Activated CD4-positive, alpha-beta T cell treated with anti-CD3 and anti-CD28 coated beads, Interleukin-10, Interleukin-2, amounts not matched to agents 100 ng/mL and 50 ng/mL, durations not matched to agents 16 hours and 8 hours (primary cell): ENCODE measurements at places on chromosomes 16 and 17.

- no peak for DNase-seq
Measured at GRCh38 chr17:67837965-67838364, 12.7 kb downstream of the BPTF start.

GRCh38 chr16:28098959-28099945 is 35.7 kb upstream of the GSG1L start:
- no peak for DNase-seq

DNA sequence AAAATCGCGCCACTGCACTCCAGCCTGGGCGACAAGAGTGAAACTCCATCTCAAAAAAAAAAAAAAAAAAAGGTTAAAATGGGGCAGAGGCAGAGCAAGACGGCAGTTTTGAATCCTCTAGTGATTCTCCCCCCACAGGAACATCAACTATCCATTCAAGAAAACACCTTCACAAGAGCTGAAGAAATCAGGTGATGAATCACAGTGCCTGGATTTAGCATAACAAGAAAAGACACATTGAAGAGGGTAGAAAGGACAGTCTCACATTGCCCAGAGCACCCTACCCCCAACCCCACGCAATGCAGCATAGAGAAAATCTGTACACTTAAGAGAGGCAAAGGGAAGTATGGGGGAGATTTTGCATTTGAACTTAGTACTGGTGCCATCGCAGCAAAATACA is 28.8 kb upstream of the RNF43 start:
- no peak for DNase-seq

DNA sequence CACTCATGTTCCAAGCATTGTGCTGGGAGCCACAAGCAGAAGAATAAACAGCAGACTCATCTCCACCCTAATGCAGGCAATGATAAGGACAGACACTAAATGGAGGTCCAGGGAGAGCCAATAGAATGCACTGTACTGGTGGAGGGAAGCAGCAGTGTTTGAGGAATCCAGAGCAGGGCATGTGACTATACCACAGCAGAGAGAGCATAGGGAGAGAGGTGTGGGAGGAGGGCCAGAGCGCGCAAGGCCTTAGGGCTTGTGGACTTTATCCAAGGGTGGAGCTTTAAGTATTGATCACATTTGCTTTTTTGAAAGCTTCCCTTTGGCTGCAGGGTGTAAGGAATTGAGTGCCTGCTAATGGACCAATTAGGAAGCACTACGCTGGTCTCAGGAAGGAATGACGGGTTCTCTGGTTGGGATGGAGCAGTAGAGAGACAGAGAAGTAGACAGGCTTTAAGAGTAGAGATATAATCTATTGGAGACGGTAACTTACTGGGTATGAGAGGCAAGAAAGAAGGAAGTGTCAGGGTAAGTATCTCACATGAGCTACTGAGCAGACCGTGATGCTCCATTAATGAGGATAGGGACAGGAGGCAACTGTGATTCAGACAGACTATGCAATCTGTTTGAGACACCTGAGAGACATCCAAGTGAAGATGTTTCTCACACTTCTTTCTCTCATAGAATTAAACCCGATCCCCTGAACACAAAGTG is 82.2 kb downstream of the MYO1D start:
- no peak for DNase-seq

GRCh38 chr17:77128896-77129567 is 11.7 kb upstream of the SEC14L1 start:
- DNase-seq = no peak

DNA sequence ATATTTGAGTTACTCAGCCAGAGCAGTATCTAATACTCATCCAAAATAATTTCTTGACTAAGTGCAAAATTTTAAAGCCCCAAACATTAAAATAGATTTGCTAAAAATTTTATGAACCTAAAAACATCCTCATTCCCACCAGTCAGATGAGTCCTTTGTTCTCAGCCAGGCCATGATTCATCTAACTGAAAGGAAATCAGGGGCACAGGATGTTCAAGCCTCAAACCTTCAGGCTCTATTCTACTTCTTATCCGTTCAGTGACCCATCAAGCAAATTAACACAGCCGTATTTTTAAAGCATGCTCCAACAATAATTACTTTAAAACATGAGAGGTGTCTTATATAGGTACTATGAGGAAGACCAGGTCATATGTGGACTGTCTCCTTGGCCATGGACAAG is 176.5 kb upstream of the MON1B start:
- DNase-seq = no peak

- DNase-seq = no peak
Measured at GRCh38 chr17:55421179-55421934, at the start of gene MMD. Gene MMD (minus strand): TSS chr17:55421835. CDS start chr17:55421695, 140 bp downstream.

DNA sequence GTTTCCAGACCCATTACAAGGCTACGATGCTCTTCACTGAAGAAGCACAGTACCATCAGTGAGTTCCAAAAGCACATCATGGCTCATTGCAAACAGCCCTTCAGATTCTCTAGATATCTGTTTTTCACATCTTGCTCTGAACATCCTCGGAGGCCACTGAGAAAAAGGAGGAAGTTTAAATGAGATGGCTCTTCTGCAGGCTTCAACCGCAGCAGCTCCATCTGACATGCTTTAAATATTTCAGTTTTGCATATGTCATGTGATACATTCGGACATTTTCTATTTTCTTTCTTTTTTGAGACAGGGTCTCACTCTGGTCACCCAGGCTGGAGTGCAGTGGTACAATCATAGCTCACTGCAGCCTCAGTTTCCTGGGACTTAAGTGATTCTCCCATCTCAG is 396.8 kb downstream of the NPIPA8 start:
- DNase-seq = no peak

GRCh38 chr16:56910654-56911539 is 21.0 kb upstream of the HERPUD1 start:
- DNase-seq = peak; percentile 17

DNA sequence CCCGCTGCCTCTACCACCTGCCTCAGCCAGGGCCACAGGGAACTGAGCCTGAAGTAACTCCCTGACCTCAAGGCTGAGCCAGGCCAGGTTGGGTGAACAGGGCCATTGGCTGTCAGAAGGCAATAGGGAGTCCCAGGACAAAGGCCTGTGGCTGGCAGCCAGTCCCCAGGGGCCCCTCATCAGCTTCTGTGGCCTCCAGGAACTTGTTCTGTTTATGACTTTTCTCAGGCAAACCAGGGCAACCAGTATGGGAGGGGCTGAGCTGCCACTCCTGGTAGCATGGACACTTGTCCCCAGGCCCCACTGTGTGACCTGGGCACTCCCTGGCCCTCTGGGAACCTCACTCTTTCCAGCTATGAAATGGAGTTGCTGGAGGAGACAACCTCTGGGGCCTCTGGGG is 40.1 kb downstream of the CPNE2 start:
- DNase-seq = no peak

DNA sequence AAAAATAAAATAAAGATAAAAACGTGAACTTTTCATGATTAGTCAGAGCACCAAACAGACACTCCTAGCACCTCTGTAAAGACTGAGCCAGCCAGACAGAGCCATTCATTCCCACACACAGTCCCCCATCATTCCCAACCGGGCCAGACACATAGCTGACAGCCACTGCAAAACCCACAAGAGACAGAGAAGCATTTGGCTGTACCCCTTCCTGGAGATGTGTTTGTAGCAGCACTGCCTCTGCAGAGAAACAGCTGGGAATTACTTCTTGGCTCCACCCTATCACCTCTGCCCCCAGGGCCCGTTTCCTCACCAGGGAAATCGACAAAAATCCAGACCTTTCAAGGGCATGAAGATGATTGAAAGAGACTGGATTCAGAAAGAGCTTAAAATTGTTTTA is 46.4 kb downstream of the MYH11 start:
- DNase-seq = no peak

DNA sequence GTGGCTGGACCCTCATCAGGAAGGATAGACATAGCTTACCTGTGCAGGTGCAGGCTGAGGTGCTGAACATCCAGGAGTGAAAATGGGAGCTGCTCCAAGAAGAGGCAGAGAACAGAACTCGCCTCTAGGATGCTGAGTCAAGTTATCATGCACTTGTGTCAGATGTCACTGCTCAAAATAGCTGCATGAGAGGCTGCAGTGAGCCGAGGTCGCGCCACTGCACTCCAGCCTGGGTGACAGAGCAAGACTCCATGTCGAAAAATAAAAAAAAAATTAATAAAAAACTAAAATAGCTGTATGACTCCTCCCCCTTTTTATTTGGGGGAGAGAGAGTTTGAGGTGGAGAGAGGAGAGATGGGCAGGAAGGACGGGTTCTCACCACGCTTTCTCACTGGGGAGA is 148.8 kb downstream of the FOXL1 start:
- no peak for DNase-seq

DNA sequence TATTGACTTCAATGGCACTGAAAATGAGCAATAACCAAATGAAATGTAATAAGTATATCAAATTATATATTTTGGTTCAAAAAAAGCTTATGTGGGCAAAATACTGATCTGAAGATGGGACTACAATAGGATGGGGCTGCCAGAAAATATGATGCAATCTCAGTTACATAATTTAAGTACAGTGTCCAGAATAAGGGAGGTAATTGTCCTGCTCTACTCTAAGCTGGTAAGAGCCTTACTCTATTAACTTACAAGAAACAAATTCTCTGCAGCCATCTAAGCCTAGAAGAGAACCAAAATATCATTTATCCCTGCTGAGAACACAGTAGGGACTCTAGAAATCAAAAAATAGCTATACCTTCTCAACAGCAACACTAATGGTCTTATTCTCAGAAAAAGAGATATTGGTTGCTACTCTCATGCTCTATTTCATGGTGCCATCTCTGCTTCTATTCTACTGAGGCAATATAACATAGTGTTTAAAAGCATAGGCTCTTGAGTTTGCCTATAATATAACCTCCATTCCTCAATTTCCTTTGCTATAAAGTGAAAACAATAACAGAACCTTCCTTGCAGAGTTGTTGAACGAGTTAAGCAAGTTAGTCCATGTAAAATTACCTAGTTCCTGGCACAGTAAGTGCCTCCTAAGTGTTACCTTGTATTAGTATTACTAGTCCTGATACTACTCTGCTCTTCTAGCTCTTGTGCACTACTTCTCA is 19.9 kb downstream of the NQO1 start:
- no peak for DNase-seq

DNA sequence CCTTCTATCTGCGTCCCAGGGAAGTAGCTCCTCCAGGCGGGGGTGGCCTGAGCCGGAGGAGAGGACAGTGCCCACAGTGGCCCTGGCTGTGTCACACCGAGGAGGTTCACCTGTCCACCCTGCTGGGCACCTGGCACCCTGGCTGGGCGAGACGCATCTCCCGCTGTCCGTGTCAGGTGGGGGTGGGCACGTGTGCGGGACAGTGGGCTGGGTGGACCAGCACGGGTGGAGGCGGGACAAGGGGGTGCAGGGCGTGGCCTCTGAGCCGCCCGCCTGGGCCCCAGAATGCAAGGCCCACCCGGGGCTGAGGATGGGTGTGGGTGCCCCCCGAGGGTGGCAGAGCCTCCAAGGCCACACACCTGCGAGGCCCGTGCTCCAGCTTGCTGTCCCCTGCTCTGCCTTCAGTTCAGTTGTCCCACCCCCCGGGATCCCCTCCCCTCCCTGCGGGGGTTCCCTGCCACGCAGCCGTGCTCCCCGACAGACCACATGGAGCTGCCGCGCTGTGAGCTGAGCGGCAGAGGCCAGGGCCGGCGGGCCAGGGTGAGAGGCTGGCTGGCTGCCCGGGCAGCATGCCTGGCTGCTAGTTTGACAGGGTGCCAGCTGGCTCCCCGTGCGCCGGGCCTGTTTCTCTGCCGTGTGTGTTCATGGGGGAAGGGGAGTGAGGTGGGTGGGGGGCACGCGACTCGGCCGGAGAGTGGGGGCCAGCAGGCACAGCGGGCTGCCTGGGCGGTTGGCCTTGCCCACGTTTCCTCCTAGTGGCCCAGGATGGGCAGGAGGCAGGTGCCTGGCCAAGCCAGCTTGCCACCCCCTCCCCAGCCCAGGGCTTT is 33.9 kb downstream of the BAHCC1 start:
- no peak for DNase-seq

DNA sequence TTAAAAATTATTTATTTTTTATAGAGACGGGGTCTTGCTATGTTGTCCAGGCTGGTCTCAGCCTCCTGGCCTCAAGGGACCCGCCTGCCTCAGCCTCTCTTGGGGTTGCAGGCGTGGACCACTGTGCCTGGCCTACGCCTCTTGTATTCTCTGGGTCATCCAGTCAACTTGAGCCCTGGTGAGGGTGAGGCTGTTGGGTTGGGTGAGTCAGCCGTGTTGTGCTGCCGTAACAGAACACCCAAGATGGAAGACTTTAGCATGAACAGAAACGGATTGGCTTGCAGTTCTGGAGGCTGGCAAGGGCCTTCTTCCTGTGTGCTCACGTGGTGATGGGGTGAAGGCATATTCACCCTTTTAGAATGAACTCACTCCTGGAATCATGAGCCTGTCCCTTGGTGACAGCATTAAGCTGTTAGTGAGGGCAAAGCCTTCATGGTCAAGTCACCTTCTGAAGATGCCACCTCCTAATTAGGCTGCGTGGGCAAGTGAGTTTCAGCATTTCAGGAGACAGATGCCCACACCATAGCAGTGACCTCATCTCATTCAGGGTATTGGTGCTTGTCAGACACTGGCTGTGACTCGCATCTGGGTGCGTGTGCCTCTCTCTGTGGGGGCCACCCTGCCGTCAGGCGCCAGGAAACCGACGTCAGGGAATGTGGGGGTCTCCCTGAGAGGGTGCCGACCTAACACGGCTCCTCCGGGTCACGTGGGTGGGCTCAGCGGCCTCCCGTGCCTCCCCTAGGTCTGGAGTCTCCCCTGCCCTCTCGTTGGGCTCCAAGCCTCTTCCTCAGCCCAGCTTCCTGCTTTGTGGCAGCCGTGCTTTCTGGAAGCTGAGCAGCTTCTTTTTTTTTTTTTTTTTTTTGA is 49.8 kb downstream of the WDR45B start:
- peak; percentile 22 for DNase-seq

GRCh38 chr17:11081342-11081741 is 159.7 kb upstream of the SHISA6 start:
- no peak for DNase-seq

DNA sequence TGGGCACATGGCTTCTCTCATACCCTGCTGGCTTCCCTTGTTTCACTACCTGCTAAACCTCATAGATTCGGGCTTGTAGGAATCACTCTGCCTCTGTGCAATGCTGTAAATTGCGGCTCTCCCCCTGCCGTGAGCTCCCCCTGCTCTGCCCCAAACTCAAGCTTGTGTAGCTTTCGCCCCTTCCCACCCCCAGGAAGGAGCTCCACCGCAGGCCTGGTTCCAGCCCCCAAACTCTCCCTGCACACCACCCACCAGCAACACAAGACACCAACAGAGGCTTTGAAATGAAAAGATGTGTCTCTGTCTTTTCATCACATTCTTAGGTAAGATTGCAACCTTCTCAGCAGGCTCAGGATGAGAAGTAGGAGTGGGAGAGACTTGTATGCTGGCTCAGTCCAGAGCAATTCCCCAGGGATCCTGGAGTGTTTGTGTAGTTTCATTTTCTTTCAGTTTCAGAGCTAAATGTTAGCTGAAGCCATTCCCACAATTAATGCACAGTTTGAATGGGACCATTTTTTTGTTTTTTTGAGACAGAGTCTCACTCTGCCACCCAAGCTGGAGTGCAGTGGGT is 14.2 kb downstream of the CX3CL1 start:
- DNase-seq = no peak

- no peak for DNase-seq
Measured at GRCh38 chr17:27743281-27743885, 56.9 kb downstream of the NOS2 start.

GRCh38 chr16:31485571-31485970 is 2.6 kb downstream of the SLC5A2 start:
- no peak for DNase-seq
